ENCODE measurements at places on chromosomes 7 and 10.

DNA sequence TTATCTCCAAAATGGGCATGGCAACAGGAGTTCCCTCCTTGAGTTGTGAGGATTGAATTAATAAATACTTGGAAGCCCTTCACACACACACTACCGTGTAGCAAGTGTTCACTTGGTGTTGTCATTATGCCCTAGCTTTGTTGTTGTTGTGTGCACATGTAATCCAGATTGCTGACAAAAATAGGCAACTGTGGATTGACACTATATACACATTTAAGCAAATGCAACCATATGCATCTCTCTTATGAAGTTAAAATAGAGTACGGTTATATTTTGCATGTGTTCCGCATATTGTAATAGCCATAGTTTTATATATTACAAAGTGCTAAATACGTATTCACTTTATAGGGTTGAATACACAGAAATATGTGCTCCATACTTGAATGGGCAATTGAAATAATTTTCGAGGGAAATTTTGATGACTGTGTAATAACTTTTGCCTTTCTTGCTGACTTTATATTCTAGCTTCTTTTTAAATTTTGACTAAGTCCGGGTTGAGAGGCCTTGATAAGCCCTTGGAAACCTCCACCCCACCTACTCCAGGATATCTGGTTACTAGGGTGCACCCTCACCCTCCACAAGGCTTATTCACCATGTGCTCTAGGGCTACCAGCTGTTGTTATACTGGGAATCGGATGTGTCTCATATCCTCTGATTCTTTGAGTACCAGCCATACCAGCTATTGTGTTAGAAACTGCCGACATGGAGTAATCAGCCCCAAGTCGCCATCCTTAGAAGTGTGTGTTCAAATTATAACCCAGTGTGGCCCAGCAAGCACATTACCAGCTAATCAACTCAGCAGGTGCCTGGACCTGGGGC, 265.0 kb downstream of the CAMK1D start:
- no peak for DNase-seq

GRCh38 chr10:96188916-96189315, 58.8 kb downstream of the ZNF518A start:
- DNase-seq, result no peak

GRCh38 chr7:24963218-24963617, 16.8 kb downstream of the OSBPL3 start:
- DNase-seq, result no peak

DNA sequence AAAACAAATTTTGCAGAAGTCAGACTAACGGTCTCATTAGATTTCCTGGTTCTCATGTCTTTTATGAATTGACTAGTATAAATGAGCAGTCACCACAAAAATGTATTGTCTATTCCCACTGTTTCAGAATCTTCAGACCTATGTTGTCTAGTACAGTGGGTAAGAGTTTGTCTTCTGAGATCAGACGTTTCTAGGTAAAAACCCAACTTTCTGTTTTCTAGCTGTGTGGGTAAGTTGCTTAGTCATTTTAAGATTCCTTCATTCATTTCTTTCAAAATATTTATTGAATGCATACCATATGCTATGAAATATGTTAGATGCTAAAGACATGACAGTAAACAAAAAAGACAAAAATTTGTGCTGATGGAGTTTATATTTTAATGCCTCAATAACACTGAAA, 156.3 kb downstream of the POLR1F start:
- DNase-seq, result no peak

DNA sequence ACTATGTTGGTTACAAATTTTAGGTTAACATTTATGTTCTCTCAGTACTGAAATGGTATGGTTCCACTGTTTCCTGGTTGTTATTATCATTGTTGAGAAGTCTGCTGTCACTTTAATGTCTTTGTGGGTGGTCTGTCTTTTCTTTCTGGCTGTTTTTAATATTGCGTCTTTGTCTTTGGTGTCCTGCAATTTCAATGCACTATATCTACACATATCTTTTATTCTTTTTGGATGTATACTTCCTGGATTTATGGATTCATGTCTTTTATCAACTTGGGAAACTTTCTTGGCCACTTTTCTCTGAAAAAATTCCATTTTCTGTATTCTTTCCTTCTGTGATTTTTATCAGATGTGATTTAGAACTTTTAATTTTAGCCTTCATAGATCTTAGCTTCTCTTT, 250.2 kb downstream of the BUB3 start:
- DNase-seq, result no peak

DNA sequence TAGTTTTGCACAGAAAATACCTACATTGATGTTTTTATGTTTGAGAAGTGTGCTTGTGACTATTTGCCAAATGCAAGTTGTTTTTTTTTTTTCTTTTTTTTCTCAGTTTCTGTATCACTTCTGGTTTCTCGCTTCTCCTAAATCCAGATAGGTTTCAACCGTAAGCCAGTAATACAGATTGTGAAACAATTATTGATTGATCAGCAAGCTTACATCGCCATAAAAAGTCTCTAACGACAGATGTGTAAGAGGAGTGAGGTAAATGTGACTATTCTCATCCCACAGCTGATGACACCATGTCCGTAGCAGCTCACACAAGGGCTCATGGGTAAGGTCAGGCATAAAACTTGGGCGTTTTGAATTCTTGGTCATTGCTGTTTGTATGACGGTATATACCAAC, 202.8 kb upstream of the AKR1E2 start:
- DNase-seq, result no peak

- DNase-seq, result no peak
Measured at GRCh38 chr7:134084488-134085144, 42.5 kb upstream of the LRGUK start.

DNA sequence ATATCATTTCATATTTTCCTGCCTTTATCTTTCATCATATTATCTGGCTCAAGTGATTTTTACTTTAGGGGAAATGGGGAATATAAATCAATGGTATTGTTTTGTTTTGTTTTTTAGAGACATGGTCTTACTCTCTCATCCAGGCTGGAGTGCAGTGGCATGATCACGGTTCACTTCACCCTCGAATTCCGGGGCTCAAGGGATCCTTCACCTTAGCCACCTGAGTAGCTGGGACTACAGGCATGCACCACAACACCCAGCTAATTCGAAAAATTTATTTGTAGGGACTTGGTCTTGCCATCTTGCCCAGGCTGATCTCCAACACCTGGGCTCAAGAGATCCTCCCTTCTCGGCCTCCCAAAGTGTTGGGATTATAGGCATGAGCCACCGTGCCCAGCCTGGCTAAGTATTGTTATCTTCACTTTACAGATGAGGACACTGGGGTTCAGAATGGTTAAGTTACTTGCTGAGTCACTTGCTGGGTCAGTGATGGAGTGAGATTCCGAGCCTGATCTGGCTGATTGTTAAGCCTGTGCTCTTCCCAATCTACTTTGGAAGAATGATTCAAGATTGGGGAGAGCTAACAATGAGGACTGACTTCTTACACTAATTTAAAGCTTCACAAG, 3.7 kb upstream of the SLC16A9 start:
- no peak for DNase-seq

- no peak for DNase-seq
Measured at GRCh38 chr10:91412354-91413087, 2.4 kb downstream of the HECTD2 start.

GRCh38 chr10:117721873-117722272, 179.3 kb downstream of the EMX2 start:
- DNase-seq, result no peak

GRCh38 chr10:44619975-44620374, 235.1 kb upstream of the CXCL12 start:
- DNase-seq, result no peak

Measured in Panc1 (cell line).